ENCODE measurements at places on chromosomes 16 and 17. TPM values are rescaled to one million over a fixed set of nuclear protein-coding genes. Genes with fewer than 3 reads are reported as not detected.

The TMEM106A gene
- total RNA-seq = 18.5 TPM

The NPIPA7 gene
- 6.1 TPM for total RNA-seq

- DNase-seq = no peak
Observed at GRCh38 chr16:1184156-1184868, 31.4 kb downstream of the CACNA1H start.

DNA sequence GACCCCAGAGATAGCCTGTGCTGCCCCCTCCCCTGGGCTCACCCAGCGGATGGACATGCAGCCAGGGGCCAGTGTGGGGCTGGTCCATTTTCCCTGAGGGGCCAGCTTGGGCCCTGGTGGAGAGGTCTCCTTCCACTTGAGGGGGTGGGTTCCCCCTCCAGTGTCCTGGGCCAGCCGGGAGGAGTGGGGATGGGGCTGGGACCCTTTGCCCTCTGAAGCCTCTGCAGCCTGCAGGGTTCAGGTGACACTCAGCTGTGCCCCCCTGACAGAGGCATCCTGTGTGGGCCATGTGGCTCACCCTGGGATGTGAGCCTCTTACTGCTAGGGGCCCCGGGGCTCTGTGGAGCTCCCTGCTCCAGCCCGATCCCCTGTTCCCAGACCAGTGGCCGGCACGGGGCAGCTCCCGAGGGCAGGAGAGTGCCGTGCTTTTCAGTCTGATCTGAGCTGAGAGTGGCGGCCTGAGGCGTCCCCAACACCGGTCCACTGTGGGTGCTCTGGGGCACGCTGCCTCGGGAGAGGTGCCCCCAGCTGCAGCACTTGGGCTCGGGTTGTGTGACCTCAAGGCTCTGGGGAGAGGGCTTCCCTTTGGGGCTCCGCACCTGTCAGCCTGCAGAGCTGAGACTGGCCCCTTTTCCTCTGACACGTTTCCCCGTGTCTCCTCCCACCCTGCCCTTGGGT is 439 bp upstream of the GNG13 start:
- DNase-seq = no peak

The C16orf92 gene
- total RNA-seq = not detected

The TM4SF5 gene
- not detected for total RNA-seq

The SLC5A11 gene
- total RNA-seq = not detected
